ENCODE measurements at places on chromosomes 3 and 15.

DNA sequence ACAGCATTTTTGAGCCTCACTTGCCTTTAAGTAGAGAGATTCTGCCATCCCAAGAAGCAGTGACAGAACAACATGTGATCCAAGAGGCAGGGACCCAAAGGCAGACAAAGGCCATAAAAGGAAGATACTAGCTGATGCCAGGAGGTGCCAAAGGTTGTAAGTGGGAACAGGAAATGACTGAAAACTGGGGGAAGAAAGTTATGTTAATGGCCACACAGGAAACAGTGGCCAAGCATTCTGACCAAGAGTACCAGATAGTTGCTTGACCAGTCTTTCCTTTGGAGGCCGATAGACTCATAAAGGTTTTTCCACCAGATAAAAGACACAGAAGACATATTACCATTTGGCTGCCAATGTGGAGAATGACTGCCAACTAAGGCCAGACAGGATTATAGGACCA lies 274.5 kb upstream of the PEX5L start:
- no peak for DNase-seq

DNA sequence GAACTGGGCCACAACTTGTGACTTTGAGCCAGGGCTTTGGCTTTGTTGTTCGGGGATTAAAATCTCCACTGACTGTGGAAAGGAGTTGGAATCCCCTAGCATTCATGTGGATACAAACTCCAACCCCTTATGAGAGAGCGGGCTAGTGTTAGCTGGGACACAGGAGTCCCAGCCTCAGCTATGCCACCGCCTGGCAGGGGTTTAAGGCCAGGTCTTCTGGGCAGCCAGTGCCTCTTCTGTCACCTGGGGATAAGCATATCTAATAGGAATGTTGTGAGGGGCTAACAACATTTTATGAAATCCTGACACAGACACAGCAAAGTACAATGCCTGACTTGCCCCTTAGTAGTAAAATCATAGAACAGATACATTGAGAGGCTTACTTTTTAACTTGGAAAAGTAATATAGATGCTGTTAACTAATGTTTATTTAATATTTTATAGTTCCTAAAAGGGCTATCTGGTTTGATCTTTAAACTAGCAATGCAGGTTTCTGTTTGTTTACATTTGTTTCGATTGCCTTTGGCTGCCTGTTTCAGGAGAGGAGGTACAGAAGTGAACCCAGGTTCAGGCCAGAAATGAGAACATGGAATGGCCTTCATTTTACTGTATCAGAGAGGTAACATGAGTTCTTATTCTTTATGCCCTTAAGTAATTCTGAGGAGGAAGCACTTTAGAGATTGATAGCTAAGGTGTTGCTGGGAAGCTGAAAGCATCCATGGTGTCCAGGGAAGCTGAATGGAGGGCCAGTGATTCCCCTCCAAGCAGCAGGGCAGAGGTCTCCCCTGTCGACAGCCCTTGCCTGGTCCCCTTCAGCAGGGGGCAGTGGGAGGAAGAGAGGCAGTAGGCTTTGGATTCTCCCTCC lies 8.7 kb downstream of the GPR160 start:
- no peak for DNase-seq

GRCh38 chr15:25990220-25990619 lies 127.1 kb upstream of the ATP10A start:
- DNase-seq, result no peak

GRCh38 chr3:48038971-48039481 lies 22.8 kb upstream of the MAP4 start:
- DNase-seq, result no peak

GRCh38 chr3:104992676-104993075 lies 374.0 kb upstream of the ALCAM start:
- no peak for DNase-seq

DNA sequence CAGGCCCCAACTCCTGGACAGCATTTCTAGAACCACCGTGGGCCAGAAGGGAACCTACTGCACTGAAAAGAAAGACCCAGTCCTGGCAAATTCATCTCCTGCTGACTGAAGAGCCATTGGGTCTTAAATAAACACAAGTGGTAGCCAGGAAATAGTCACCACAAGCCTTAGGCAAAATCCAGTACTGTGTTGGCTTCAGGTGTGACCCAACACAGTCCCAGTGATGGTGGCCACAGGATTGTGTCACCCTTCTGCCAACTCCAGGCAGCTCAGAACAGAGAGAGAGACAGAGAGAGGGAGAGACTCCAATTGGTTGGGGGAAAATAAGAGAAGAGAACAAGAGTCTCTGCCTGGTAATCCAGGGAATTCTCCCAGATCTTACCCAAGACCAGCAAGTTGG lies 23.1 kb downstream of the NEDD4 start:
- DNase-seq, result no peak

- DNase-seq, result no peak
Observed at GRCh38 chr3:9553948-9554513, 409 bp upstream of the LHFPL4 start.

GRCh38 chr3:70974747-70975146 lies 608.8 kb downstream of the FOXP1 start:
- no peak for DNase-seq

- peak; percentile 32 for DNase-seq
Observed at GRCh38 chr15:41940441-41940857, 31.9 kb downstream of the EHD4 start.

GRCh38 chr3:115760716-115761115 lies 137.4 kb downstream of the GAP43 start:
- DNase-seq, result no peak

DNA sequence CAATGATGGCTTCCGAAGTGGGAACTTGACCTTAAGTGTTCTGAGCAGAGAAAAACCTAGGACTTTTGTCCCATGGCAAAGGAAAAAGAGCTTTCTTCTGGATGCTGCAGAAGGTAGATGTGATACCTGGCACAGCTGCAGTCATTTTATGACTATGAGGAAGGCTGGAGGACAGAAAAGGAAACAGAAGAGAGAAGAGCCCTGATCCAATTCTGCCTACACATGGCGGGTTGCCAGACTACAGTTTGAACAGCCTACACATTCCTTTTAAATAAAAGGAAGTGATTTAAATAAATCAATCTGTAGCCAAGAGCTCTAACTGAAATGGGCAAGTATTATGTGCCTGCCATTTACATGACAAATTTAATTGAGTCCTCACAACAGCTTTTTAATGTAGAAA lies 43.6 kb upstream of the CHRNB4 start:
- no peak for DNase-seq

- no peak for DNase-seq
Observed at GRCh38 chr15:77737238-77738037, 104.7 kb upstream of the LINGO1 start.

DNA sequence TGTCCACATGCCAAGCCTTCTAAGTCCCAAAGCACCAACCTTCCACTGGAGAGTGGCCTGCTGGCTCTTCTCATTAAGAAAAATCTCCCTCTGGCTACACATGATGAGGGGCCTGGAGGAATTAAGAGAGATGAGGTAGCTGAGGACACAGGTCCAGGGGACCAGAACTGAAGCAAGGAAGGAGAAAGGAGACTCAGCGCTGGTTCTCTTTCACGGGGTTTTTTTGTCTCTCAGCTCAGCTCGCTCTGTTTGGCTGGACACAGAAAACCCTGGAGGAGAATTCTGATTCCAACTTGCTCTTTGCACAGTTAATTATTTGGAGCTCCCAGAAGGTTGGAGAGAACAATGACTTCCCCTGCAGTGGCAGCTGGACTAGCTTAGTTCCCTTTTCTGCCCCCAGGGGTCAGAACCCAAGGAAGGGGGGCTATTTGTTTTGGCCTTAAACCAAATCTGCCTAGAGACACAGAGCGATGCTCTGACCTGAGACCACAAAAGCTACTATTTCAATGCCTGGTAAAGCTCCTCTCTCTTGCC lies 507.6 kb downstream of the FHIT start:
- no peak for DNase-seq

DNA sequence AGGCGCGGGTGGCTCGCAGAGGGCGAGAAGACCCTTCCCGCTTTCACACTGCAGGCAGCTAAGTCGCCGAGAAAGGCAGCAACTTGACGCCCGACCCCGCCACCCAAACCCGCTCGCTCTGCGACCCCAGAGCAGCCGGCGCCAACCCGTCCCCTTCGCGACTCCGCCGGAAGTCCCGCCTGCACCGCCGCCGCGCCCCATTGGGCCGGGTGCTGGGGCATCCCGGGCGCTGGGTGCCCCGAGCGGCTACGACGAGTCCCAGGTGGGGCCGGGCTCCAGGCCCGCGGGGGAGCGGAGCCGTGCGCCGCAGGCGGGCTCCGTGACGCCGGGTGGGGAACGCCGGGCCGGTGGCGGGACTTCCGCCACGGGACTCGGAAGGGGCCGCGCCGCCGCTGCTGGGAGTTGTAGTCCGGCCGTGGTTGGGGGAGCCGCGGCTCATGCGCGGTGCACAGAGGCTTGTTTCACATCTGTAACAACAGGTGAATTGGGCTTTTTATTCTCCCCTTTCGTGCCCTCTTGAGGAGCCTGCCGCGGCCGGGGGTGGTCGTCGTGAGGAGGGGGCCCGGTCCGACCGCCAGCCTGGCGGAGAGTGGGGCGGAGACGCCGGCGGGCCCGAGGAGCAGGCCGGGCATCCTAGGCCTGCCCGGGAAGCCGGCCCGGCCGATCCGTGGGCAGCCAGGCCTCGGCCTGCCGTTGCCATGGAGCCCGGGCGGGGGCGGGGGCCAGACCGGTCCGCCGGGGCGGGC lies at the start of gene DHX30:
Gene DHX30, plus strand, starts transcription at position 405 of the 746 bp plus-strand sequence. CDS start 7,546 bp downstream, outside the sequence.
- peak; percentile 74 for DNase-seq

GRCh38 chr3:15154326-15154725 lies 51.7 kb upstream of the CAPN7 start:
- DNase-seq, result no peak

- DNase-seq, result no peak
Observed at GRCh38 chr3:84439476-84439875, 519.3 kb upstream of the CADM2 start.

DNA sequence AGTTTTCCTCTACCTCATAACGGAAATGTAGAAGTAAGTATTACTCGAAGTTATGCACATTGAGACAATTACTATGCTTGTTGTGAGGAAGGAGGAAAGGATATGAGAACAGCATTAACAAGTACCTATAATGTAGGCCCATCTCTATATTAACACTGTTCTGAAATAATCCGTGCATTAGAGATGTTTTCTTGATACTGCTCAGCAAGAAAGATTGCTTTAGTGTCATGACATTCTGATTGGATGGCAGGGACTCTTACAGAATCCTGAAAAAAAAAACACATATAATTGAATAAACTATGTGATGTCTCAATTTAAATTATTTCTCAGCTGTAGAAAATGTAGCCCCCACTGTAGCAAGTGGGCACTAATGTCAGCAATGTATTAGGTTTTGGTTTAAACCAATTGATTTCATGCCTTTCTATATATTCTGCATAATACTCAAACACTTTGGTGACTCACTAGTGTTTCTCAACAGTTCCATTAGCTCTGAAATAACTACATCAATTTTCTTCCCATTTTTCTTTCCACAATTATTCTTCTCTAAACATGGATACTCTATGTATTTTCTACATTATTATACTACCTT lies 598.3 kb upstream of the BCHE start:
- no peak for DNase-seq

DNA sequence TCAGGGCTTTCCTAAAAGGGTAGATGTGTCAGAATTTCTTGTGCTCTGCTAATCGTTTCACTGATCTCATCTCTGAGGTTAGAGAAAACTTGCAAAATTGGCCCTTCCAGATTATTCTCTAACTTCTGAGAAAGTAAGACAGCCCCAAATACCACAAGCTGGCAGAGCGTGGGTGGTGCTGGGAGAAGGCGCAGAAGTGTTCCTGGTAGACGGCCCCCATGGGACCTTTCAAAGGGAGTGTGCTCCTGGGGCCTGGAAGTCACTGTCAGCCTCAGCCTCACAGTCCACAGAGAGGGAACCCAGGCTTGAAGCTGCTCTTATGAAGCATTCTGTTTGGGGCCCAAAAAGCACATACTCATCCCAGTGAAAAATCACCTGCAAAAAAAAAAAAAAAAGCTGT lies 86.5 kb upstream of the PFN2 start:
- DNase-seq, result no peak

DNA sequence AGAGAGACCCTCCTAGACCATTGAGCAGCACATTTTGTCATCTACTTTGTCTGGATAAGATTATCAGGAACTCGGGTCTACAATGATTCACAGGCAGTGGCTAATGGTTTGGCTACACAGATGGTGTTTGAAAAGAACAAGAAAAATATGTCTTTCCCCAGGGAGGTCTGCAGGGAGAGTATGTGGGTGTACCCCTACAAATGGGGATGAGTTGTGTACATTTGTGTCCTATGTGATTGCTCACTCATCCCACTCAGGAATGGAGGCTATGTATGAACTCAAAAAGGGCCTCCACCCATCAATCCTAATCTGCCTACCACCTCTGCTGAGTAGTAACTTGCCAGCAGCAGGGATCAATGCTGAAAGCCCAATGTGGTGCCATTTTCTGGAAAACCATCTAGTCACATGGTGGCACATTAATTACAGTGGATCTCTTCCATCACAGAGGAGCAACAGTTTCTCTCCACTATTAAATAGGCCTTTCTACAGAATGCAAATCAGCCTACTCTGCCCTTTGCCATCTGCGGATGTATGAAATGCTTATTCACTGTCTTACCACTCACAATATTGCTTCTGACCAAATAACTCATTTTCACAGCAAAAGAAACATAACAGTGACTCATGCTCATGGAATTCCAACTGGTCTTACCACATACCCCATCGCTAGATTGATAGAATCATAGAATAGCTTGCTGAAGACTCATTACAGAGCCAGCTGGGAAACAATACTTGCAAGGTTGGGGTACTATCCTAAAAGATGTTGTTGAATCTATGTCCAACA lies 48.3 kb upstream of the TRIM42 start:
- peak; percentile 42 for DNase-seq

GRCh38 chr3:71266875-71267274 lies 316.7 kb downstream of the FOXP1 start:
- DNase-seq, result no peak

Measured in HTR-8/SVneo (cell line).